ENCODE measurements at places on chromosomes 5 and 9.

GRCh38 chr5:178765753-178766300 is 35.4 kb upstream of the ZNF354A start:
- no peak for DNase-seq

DNA sequence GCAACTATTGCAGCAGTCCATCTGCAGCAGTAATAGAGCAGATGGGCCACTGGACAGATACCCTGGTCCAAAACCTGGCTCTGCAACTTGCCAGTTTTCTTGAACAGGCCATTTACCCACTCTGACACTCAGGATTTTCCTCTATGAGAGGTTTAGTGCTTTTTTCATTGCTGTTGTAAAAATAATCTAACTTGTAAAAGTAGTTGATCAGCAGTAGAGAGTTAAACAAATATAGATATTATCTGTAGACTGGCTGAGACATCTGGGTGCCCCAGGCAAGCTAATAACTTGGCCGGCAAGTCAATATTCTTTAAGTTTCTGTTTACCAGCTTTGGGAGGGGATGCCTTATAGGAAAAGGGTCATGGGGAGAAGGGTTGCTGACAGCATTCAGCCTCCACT is 4.1 kb downstream of the DAPK1 start:
- no peak for DNase-seq

DNA sequence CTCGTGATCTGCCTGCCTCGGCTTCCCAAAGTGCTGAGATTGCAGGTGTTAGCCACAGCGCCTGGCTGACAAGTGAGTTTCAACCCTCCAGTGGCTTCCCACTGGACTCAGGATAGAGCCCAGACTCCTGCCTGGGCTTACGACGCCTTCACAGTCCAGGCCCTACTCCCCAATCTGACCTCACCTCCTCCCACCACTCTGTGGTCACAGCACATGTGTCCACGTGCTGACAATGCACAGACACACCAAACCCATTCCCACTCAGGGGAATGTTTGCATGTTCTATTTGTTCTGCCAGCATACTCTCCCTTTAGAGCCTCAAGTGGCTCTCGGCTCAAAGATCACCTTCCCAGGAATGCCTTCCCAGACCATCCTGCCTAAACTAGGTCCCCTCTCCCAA is 31.1 kb upstream of the TRIM14 start:
- no peak for DNase-seq

- no peak for DNase-seq
These were observed 8.3 kb downstream of the CRB2 start for GRCh38 chr9:123364241-123364824.

DNA sequence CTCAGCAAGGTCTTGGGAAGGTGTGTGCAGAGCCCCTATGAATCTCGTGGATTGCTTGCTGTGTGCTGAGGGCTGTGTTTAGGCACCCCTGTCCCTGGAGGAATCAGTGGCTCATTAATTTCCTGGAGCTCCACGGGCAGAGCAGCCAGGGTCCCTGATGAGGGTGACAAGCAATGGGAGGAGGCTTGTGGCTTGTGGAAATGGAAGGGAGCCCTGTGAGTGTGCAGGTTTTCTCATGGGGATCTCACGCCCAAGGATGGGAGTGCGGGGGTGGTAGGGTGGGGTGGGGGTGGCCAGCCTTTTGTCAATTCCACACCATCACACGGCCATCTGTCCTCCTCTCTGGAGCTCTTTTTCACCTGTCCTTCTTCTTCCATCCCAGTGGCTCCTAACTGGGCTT is 25.3 kb downstream of the PHF2 start:
- DNase-seq: no peak

GRCh38 chr9:34732478-34732877 is 22.5 kb upstream of the CCL21 start:
- no peak for DNase-seq

DNA sequence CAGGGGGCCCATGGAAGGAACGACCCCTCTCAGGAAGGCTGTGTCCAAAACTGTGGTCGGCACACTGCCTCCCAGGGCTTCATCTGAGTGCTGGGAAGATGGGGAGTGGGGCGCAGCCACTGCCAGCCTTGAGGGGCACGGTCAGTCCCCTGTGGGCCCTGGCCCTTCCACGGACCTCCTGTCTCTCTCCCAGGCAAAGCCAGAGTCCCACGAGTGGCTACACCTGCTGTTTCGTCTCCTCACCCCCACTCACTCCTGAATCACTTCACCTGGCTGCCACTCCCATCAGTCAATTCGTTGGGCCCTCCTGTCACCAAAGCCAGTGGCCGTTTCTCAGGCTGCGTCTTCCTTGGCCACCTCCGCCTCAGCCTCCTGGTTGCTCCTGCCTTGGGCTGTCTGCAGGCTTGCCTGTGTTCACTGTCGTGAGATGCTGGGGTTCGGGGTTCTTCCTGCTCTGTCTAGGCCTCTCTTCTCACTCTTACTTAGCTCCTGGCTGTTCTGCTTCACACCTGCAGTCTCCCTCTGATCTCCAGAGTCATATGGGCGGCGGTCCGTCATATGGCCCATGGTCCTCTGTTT is 58.8 kb upstream of the RNF130 start:
- peak; percentile 26 for DNase-seq

- peak; percentile 90 for DNase-seq
These were observed 8.7 kb downstream of the PCDH1 start for GRCh38 chr5:141869514-141869913.

GRCh38 chr9:81877047-81877446 is 51.2 kb upstream of the SPATA31D4 start:
- DNase-seq: peak; percentile 7

DNA sequence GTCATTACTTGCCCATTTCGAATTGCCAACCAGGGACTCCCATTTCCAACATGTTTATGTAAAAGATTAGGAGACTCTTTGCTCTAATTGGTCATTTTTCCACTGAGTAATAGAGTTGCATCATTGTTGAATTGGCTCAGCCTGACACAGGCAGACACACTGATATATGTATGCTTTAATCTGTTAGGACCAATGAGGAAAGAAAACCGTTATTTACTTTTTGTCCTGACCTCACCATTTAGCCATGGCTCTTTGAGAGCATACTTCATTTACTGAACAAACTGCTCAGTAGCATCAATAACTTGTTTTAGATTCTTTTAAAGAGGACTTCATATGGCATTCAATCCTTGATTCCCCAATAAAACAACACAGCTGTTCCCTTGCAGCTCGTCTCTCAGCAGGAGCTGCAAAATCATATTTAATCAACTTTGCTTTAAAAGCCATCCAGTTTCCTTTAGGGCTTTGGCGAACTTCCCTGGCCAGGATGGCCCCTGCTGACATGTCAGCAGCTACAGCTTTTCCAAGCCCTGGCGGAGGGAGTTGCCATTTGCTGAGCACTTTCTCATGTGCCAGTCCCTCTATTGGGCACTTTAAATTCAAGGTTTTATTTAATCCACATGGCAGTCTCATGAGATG is 251.5 kb upstream of the TNC start:
- DNase-seq: no peak

GRCh38 chr9:136354592-136355085 is 8.9 kb downstream of the DNLZ start:
- peak; percentile 69 for DNase-seq

DNA sequence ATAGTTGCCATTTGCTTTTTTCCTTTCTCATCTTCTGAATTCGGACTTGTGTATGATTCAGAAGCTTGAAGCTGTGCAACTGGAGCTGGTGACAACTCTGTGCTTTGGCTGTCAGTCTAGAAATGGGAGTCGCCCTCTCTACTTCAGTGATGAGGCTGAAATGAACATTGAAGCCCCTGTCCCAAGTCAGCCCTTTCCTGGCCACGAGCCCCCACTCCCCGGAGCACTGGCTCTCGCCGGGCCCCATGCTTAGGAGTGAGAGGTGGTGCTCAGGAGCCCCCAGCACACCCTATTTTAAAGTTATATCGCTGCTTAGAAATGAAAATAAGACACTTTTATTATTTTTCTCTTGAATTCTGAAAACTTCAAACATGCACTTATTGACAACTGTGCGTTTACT is 66.0 kb downstream of the PSMB7 start:
- DNase-seq: no peak

GRCh38 chr5:35854248-35854647 is 2.4 kb upstream of the IL7R start:
- no peak for DNase-seq

DNA sequence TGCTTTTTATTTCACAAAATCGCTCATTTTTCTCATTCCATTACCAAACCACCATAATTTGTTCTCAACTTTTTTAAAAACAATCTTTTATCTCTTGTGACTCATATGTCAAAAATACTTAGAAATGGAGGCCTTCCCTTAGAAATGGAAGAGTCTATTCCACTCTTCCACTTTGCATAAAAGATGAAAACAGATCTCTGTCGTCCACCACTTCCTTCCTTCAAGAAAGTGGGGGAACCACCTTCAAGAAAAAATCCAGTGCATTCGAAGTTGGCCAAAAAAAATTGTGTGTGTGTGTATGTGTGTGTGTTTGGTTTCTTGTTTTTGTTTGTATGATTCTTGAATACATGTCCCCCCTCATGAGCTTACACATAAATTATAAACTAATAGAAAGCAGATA is 628.8 kb upstream of the DMAC1 start:
- DNase-seq: no peak

- DNase-seq: no peak
These were observed 74.1 kb downstream of the BNC2 start for GRCh38 chr9:16796304-16796825.

DNA sequence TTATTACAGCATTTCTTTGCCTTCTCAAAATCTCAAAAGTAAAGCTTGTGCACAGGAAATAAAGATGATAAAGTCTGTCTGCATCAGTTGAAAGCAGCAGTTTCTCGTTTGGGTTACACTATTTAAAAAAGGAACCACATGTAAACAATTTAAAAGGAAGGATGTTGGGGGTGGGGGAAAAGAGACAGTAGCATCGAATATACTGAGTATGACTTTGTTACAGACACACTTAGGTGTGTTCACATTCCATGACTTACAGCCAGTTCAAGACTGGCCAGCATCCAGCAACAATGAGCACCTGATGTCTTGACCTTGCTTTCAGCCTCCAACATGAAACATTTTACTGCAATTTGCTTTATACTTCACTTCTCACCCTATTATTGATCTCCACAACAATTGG is 8.7 kb downstream of the GAPT start:
- DNase-seq: no peak

GRCh38 chr5:119332208-119332607 is 23.6 kb upstream of the TNFAIP8 start:
- DNase-seq: no peak

DNA sequence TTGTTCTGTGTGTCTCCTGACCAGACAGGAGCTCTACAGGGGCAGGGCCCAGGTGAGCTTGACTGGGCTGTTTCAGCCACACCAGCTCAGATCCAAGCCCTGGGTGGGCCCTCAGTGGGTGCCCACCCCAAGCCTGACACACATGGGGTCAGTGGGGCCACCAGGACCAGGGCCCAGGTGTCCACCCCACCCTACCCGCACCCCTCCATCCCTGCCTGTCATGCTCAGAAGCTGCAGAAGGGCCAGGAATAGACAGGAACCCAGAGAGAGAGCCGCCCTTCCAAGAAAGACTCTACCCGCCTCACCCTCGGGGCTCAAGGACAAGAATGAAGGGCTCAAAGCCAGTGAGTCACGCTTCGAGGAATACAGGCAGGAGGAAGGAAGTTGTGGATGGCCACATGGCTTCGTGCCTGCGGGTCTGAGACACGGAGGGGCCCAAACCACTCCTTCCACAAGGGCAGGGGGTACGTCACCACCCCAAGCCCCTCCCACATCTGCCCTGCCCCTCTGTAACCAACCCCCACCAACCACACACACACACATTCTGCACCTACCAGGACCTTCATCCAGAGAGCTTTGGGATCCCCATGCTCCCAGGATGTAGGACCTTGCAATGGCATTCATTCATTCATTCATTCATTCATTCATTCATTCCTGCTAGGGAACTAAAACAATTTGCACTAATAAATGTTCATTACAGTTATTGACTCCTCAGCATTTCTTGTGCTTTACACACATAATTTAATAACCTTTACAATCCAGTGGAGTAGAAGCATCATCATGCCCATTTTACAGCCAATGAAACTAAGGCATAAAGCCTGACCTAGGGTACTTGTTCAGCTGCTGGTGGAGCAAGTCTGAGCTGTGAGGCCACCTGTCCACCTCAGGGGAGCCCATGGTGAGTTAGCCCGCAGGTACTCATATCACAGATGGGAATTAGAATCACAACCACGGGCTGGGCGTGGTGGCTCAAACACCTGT is 55.9 kb upstream of the STXBP1 start:
- DNase-seq: peak; percentile 94

DNA sequence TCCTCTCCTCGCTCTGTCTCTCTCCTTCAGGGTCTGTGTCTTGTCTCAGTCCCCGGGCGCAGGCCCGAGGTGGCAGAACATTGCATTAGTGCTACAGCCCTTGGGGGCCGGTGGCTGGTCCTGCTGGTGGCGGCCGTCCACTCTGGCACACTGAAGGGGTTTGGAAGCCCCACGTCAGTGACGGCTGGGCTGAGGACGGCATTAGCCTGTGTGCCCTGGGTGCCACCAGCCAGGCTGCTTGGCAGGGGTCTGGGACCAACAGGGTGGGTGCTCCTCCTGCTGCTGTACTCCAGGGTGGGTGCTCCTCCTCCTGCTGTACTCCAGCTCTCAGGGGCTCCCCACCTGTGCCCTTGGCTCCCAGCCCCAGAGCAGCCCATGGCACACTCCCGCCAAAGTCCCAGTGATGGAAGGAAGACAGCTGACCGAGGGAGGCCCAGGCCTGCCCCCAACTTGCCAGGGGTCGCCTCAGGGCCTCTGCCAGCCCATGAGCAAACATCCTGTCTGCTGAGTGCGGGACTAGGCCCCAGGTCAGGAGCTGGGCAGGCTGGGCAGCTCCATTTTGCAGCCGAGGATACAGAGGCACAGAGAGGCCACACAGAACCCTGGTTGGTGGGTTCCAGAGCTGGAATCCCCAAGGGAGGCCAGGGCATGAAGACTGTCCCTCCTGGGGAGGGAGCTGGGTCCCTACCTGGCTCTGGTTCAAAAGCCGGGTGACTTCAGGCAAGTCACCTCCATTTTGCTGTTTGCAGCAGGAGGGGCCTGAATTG is 27.3 kb downstream of the SARDH start:
- no peak for DNase-seq

GRCh38 chr9:5895782-5896181 is 5.1 kb downstream of the MLANA start:
- no peak for DNase-seq

DNA sequence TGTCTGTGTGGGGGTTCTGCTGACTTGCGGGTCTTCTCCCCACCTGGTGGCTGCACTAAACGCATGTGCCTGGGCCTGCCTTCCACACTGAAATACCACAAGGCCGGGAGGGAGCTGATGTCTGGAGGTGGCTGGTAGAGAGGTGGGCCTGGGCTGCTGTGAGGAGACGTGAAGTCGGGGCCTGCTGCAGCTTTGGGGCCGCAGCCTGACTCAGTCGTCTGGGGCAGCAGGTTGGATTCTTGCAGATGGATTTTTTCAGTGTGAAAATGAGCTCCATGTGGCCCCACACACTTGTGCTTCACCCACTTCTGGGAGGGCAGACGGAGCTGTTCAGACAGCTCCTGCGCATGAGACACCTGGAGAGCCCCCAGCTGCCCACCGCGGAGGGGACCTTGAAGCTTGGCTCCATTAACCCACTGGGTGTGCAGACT is 29.3 kb downstream of the COL5A1 start:
- DNase-seq: no peak

- DNase-seq: no peak
These were observed 127.7 kb downstream of the CPLANE1 start for GRCh38 chr5:37121465-37121864.

Measured in PC-9 (cell line).